ENCODE measurements at places on chromosomes 1 and 21.

DNA sequence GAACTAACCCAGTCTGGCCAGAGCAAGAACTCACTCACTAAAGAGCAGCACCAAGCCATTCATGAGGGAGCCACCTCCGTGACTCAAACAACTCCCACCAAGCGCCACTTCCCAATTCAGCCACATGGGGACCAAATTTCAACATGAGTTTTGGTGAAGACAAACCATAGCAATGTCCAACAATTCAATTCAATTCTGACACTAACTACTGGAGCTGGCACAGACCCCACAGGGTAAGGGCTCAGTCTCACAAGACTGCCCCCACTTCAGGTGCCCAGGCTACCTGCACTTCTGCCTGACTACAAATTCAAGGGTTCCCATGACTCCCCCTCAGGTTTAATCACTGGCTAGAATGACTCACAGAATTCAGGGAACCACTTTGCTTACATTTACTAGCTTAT lies 48.8 kb upstream of the RAP1A start:
- no peak for DNase-seq

- DNase-seq = no peak
Observed at GRCh38 chr1:220699044-220699443, 8.9 kb downstream of the C1orf115 start.

GRCh38 chr1:208525417-208525816 lies 281.2 kb upstream of the PLXNA2 start:
- DNase-seq = no peak

- DNase-seq = no peak
Observed at GRCh38 chr1:155339515-155340097, 18.9 kb downstream of the RUSC1 start.

GRCh38 chr1:243663651-243664050 lies 186.4 kb downstream of the AKT3 start:
- no peak for DNase-seq

DNA sequence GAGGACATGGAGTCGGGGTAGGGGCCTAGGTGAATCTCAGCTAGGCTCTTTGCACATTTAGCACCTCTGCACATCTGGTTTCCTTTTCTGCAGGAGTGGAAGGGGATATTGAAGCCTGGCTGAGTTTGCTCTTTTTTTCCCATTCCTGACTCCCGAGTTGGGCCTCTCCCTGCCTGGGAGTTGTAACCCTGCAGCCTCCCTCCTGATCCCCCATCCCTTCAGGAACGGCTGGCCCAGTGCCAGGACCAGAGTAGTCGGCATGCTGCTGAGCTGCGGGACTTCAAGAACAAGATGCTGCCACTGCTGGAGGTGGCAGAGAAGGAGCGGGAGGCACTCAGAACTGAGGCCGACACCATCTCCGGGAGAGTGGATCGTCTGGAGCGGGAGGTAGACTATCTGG lies 836 bp downstream of the OLFML3 start:
- no peak for DNase-seq

- no peak for DNase-seq
Observed at GRCh38 chr1:240027059-240027462, 64.6 kb upstream of the FMN2 start.

Data from breast epithelium (tissue), 4 donors.